ENCODE measurements at places on chromosomes 12 and 14. TPM values are rescaled to one million over a fixed set of nuclear protein-coding genes. Genes with fewer than 3 reads are reported as not detected.

WNT5B gene
- total RNA-seq = 4.3 TPM

DNA sequence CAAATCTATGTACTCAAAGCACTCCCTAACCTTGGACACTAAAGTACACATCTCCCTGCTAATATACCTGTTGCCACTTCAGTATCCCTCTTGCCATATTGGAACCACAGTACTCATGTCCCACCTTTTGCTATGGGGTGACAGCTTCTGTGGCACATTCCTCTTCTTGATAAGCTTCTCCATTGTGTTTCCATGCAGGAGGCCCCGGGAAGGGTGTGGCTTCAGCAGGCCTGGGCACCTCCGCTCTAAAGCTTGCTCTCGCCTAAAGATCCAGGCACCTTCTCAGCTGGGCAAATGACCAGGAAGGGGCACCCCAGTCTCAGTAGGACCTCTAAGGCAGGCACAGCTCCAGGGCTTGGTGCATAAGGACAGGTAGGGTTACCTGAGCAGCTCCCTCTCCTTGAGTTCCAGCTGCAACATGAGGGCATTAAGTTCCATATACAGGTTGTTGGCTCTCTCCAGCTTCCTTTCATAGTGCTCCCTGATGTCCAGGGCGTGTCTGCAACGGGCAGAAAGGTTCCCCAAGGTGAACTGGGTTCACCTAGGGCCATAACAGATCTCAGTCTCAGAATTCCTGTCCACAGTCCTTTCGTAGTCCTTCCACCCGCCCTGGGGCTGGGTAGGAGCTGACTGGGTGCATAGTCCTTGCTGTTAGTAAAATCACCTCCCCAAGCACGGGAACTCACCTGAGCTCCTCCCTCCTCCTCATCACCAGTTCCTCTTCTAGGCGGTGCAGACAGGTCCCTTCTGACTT, 15.9 kb downstream of the MAP3K12 start:
- H3K4me1 ChIP-seq = no peaks in the 10 kb centered on the region
- no peak for DNase-seq
- H3K27me3 ChIP-seq = no peaks in the 10 kb centered on the region
- no peak overlapping the region for H3K27ac ChIP-seq
- H3K36me3 ChIP-seq = peaks cover 51% of the 10 kb centered on the region
- no peak overlapping the region for H3K4me3 ChIP-seq

- DNase-seq = peak; percentile 47
- H3K36me3 ChIP-seq = no peaks in the 10 kb centered on the region
- no peak overlapping the region for H3K27ac ChIP-seq
- no peaks in the 10 kb centered on the region for H3K27me3 ChIP-seq
- no peak overlapping the region for H3K4me3 ChIP-seq
Measured at GRCh38 chr12:58176296-58176869, 235.0 kb downstream of the ATP23 start.

DNA sequence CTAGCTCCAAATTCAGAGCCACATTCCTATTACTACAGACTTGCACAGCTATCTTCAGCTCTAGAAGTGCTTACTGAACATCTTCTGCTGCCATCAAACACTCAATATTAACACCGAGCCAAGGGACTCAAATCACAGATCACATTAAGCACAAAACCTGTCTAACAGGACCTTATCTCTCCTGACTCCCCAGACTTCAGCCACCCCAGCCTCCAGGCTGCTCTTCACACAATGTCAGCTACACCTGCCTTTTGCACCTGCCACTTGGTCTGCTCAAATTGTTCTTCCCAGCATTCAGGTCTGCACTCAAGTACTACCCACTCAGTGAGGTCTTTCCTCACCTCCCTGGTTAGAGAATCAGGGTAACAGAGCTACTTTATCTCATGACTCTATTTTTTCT, 57.1 kb downstream of the GALC start:
- no peak for DNase-seq
- no peaks in the 10 kb centered on the region for H3K4me1 ChIP-seq
- no peak overlapping the region for H3K4me3 ChIP-seq

COX8C gene
- not detected for total RNA-seq

DNA sequence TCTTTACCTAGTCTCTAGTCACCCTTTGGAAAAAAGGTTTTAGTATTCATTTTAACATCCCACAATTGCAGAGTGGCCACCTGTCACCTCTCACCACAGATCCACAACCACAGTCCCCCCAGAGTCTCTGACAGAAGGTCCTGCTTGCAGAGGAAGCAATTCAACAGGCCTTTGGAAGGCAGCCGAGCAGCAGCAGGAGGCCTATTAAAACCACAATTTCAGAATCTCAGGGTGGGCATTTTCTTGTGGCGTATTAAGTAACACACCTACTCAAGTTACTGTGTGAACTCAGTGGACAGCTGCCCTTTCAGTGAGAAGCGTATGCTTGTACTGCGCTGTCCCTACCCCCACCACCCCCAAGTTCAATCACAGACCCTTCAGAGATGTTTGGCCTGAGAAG, 234.0 kb upstream of the HMGA2 start:
- no peak overlapping the region for H3K27ac ChIP-seq
- H3K4me1 ChIP-seq = no peaks in the 10 kb centered on the region
- no peak for DNase-seq
- no peaks in the 10 kb centered on the region for H3K27me3 ChIP-seq
- no peak overlapping the region for H3K4me3 ChIP-seq

- H3K4me3 ChIP-seq = no peak overlapping the region
- peaks cover 19% of the 10 kb centered on the region for H3K4me1 ChIP-seq
- no peaks in the 10 kb centered on the region for H3K27me3 ChIP-seq
- H3K36me3 ChIP-seq = no peaks in the 10 kb centered on the region
Measured at GRCh38 chr12:76010732-76011458, 20.7 kb downstream of the PHLDA1 start.

SMIM41 gene
- total RNA-seq = 0.67 TPM

FAM90A1 gene
- total RNA-seq = 0.39 TPM

GARIN6 gene
- total RNA-seq = 0.27 TPM

GRCh38 chr12:8950702-8951478, 1.4 kb upstream of the M6PR start:
- H3K27me3 ChIP-seq = no peaks in the 10 kb centered on the region
- no peak overlapping the region for H3K27ac ChIP-seq
- no peak for DNase-seq
- no peaks in the 10 kb centered on the region for H3K36me3 ChIP-seq
- H3K4me1 ChIP-seq = peaks cover 14% of the 10 kb centered on the region

GRCh38 chr14:103803661-103804060, 43.7 kb downstream of the PPP1R13B start:
- H3K36me3 ChIP-seq = no peaks in the 10 kb centered on the region
- H3K4me1 ChIP-seq = peaks cover 23% of the 10 kb centered on the region
- H3K4me3 ChIP-seq = no peak overlapping the region
- DNase-seq = no peak

DNA sequence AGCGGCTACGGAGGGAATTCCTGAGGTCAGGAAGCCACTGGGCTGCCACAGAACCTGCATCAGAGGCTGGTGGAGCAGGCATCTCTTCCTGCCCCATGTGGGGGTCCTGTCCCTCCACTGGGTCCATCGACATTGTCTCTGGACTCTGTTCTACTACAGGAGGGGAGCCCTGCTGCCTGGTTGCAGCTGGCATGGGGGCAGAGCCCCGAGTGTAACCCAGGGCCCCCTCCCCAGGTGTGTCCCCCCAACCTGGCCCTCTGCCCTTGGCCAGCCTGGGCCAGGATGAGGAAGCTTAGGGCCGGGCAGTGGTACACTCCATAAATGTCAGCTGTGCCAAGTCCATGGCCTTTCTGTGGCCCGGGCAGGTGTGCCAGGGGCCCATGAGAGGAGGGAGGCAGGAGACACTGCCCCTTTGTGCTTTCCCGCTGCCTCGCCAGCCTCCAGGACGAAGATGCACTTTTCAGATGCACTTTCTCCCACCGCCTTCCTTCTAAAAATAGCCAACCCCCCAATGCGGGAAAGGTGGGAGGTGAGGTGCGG, 4.0 kb upstream of the EXOC3L4 start:
- no peaks in the 10 kb centered on the region for H3K27me3 ChIP-seq
- no peaks in the 10 kb centered on the region for H3K36me3 ChIP-seq
- H3K4me1 ChIP-seq = peaks cover 8% of the 10 kb centered on the region
- no peak for DNase-seq
- no peak overlapping the region for H3K4me3 ChIP-seq

GRCh38 chr12:117582135-117582784, 220.8 kb upstream of the NOS1 start:
- peak; percentile 68 for DNase-seq
- no peak overlapping the region for H3K4me3 ChIP-seq
- peaks cover 5% of the 10 kb centered on the region for H3K4me1 ChIP-seq
- H3K27ac ChIP-seq = peak overlapping the region; percentile 69

- no peaks in the 10 kb centered on the region for H3K36me3 ChIP-seq
- no peak overlapping the region for H3K4me3 ChIP-seq
- H3K4me1 ChIP-seq = peaks cover 32% of the 10 kb centered on the region
- no peaks in the 10 kb centered on the region for H3K27me3 ChIP-seq
- no peak for DNase-seq
- no peak overlapping the region for H3K27ac ChIP-seq
Measured at GRCh38 chr12:1737652-1738286, 46.9 kb downstream of the ADIPOR2 start.

DNA sequence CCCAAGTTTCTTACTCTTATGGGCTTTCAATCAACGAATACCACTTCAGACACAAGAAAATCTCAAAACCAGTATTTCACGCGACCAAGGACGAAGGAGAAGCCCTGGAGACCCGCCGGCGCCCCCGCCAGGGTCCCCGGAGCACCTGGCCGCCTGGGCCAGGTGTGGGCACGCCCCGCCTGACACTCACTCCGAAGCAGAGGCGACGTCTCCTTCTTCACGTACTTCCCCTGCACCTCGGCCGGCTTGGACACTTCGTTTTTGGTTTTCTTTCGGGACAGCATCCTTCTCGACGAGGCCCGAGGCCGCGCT, 466 bp downstream of the SAV1 start:
- H3K4me1 ChIP-seq = peaks cover 13% of the 10 kb centered on the region
- no peaks in the 10 kb centered on the region for H3K27me3 ChIP-seq
- H3K4me3 ChIP-seq = peak overlapping the region; percentile 46

DNA sequence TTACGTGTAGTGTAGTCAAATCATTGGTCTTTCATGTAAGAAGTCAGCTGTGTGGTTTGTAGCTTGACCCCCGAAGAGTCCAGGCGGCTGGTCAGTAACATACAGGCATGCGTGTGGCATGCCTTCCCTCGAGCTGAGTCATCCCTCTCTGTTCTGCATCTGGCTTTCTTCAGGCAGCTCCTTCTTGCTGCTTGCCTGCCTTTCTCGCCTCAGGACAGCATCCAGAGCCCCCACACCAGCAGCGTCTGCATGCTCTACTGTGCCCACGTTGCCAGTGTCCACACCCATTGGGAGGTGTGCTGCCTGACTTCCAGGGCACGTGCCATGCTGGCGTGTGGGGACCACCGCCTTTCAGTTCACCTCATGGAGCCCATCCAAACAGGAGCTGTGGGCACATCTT, 96.8 kb downstream of the EP400 start:
- no peak for DNase-seq
- H3K36me3 ChIP-seq = peaks cover 46% of the 10 kb centered on the region
- no peak overlapping the region for H3K4me3 ChIP-seq
- no peaks in the 10 kb centered on the region for H3K27me3 ChIP-seq
- no peak overlapping the region for H3K27ac ChIP-seq

DNA sequence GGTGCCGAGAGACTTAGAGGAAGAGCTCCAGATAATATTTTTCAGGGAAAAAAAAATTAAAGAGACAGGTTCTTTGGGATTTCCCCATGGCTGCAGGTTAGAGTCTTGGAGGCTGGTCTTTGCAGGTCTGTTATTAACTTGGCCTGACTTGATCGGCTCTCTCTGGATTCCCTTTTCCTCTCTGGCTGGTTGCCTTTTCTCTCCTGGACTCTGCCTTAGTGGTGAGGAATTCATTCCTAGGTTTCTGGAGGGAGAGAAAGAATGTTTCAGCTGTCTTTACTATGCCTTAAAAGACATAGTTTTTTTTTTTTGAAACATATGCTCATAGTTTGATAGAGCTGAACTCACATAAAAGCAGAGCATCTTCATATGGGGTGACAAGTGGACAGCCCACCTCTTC, 336.3 kb downstream of the BMP4 start:
- no peaks in the 10 kb centered on the region for H3K36me3 ChIP-seq
- H3K27me3 ChIP-seq = no peaks in the 10 kb centered on the region
- no peak for DNase-seq
- no peak overlapping the region for H3K4me3 ChIP-seq
- H3K27ac ChIP-seq = no peak overlapping the region

DNA sequence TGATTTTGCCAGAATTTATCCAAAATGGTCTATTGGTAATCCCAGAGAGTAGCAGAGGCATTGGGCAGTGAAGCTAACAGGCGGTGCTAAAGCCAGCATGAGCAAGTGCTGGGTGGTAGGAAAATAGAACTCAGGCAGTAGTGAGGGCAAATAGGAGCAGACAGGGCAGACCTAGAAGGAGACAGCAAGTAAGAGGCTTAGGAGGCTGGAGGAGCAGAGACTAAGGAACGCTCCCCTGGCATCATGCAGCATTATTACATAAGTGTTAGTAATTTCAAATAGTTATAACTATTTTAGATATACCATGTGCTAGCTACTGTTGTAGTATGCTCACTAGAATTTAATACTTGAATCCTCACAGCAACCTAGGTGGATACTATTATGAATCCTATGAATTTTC, 128.0 kb upstream of the DNM1L start:
- H3K27ac ChIP-seq = peak overlapping the region; percentile 39
- H3K36me3 ChIP-seq = no peaks in the 10 kb centered on the region
- no peak for DNase-seq
- H3K27me3 ChIP-seq = no peaks in the 10 kb centered on the region
- H3K4me3 ChIP-seq = no peak overlapping the region

PLEKHG7 gene
- not detected for total RNA-seq

- no peaks in the 10 kb centered on the region for H3K27me3 ChIP-seq
- peaks cover 45% of the 10 kb centered on the region for H3K36me3 ChIP-seq
- peaks cover 7% of the 10 kb centered on the region for H3K4me1 ChIP-seq
- H3K27ac ChIP-seq = no peak overlapping the region
- peak; percentile 66 for DNase-seq
Measured at GRCh38 chr14:75088566-75089373, 19.3 kb downstream of the ZC2HC1C start.

DNA sequence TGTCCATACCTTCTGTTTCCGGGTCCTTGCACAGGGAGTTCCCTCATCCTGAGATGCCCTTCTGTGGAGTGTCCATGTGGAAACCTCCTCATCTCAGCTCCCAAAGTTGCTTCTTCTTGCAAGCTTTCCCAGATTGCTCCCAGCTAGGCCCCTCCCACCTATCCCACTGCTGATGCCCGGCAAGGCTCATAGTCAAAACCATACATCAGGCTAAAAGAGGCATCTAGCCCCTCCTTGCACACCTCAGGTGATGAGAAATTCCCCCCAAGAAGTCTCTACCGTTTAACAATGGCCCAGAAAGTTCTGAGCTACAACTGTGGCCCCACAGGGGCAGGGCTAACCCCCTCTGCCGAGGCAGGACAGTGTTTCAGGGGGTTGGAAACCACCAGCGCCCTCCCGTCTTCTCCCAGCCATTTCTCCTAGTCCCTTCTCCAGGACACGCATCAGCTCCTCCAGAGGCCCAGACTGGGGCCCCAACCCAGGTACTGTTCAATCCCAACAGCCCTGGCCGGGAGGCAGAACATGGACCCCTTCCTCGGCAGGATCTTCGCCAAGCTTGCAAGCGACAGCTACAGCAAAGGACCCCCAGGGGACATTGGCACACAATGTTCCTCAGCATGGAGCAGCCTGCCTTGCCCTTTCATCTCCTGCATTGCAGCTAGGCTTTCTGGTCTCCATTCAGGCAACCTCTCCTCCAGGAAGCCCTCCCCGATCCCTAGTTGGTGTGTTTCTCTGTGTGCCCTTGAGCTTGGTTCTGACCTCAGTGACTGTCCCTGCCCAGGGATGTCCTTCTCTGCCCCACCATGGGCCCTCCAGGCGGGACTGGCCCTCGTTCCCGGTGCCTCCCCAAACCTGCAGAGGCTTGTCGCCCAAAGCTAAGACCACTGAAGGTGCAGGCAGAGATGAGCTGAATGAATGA, 4.5 kb upstream of the BEGAIN start:
- no peak overlapping the region for H3K4me3 ChIP-seq
- DNase-seq = no peak
- no peaks in the 10 kb centered on the region for H3K27me3 ChIP-seq
- peaks cover 1% of the 10 kb centered on the region for H3K4me1 ChIP-seq
